ENCODE measurements at places on chromosomes 5 and 9. TPM values are rescaled to one million over a fixed set of nuclear protein-coding genes. Genes with fewer than 3 reads are reported as not detected.

ZMYND19 gene
- 16.8 TPM for total RNA-seq

TEK gene
- total RNA-seq, result 20.0 TPM

GPRIN1 gene
- total RNA-seq, result not detected

ACSL6 gene
- total RNA-seq, result 3.3 TPM
